ENCODE measurements at places on chromosomes 6 and 20.
A peak's percentile ranks its signal among the peaks of the same experiment; 100 is the strongest.

- DNase-seq: peak; percentile 8
Observed at GRCh38 chr20:59598625-59599310, 5.6 kb upstream of the PHACTR3 start.

DNA sequence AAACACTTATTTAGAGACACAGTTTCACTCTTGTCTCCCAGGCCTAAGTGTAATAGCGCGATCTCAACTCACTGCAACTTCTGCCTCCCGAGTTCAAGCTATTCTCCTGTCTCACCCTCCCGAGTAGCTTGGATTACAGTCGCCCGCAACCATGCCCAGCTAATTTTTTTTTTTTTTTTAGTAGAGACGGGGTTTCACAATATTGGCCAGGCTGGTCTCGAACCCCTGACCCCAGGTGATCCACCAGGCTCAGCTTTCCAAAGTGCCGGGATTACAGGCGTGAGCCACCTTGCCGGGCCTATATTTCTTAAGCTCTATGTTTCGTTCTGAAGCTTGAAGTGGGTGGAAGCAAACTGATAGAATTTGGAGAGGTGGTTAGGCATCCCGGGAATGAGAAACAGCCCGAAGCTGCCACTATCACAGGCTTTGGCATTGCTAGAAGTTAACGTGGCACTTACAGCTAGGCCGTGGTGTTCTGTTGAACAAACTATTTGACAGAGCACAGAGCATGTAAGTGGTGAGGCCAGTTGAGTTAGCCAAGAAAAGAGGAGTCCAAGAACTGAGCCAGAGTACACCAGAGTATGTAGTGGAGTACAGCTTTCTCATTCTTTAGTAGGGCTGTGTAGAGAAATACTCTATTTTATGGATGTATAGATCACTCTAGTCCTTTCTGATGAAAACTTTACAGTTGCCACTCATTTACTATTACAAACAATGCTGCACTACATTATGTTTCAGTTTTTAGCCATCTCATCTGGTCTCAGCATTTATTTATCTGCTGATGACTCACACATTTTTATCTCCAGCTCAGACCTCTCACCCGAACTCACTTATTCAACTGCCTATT lies 62.0 kb upstream of the HFE start:
- DNase-seq: no peak

DNA sequence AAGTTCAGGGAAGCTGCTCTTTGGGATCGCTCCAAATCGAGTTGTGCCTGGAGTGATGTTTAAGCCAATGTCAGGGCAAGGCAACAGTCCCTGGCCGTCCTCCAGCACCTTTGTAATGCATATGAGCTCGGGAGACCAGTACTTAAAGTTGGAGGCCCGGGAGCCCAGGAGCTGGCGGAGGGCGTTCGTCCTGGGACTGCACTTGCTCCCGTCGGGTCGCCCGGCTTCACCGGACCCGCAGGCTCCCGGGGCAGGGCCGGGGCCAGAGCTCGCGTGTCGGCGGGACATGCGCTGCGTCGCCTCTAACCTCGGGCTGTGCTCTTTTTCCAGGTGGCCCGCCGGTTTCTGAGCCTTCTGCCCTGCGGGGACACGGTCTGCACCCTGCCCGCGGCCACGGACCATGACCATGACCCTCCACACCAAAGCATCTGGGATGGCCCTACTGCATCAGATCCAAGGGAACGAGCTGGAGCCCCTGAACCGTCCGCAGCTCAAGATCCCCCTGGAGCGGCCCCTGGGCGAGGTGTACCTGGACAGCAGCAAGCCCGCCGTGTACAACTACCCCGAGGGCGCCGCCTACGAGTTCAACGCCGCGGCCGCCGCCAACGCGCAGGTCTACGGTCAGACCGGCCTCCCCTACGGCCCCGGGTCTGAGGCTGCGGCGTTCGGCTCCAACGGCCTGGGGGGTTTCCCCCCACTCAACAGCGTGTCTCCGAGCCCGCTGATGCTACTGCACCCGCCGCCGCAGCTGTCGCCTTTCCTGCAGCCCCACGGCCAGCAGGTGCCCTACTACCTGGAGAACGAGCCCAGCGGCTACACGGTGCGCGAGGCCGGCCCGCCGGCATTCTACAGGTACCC lies at the start of gene ESR1:
Gene ESR1 (plus strand): TSS at position 170 of the 858 bp plus-strand sequence. CDS start 231 bp downstream, at position 401.
- DNase-seq: peak; percentile 3

DNA sequence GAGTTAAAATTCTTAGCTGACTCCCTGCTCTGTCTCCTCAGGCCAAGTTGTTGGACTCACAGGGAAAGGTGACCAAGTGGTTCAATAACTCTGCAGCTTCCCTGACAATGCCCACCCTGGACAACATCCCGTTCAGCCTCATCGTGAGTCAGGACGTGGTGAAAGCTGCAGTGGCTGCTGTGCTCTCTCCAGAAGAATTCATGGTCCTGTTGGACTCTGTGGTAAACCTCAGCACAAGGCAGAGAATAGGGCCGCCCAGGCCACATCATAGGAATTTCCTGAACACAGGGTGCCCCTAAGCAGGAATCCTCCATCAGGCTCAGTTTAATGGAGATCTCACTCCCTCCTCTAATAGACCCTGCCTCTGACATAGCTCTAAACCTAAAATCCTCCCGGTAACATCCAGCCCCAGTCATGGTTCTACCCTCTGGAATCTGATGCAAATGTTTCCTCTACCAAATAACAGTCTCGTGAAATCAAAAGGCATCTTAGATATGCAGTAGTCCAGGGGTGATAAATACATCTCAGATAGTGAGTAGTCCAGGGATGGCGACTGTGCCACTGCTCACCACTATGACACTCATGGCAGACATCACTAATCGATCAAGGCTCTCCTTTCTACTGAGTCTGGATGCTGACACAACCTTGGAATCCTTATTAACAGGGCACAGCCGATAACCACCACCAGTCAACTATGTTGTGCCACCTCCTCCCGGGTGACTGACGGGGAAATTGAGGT lies 18.3 kb downstream of the BPIFB1 start:
- DNase-seq: no peak

- no peak for DNase-seq
Observed at GRCh38 chr20:25117990-25118389, 36.0 kb upstream of the VSX1 start.

DNA sequence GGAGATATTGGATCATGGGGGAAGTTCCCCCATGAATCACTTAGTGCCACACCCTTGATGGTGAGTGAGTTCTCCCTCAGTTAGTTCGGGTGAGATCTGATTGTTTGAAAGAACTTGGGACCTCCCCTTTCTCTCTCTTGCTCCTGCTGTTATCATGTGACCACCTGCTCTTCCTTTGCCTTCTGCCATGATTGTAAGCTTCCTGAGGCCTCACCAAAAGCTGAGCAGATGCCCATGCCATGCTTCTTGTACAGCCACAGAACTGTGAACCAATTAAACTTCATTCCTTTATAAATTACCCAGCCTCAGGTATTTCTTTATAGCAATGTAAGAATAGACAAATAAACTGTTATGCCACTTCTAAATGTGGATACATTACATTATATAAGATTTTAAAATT lies 686.7 kb upstream of the MARCKS start:
- DNase-seq: no peak

DNA sequence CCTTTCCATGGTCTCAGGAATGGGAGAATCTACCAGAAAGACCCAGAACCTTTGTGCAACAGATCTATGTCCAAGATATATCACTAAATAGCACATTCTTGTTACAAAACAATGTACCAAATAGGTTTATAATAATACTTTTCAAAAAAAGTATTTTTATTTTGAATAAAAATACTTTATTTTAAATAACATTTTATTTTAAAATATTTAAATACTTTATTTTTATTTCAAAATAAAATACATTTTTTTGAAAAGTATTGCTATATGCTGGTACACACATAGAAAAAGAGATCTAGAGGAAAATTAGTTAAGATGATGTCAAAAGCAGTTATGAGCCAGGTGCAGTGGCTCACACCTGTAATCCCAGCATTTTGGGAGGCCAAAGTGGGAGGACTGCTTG lies 16.8 kb upstream of the RALY start:
- DNase-seq: no peak

DNA sequence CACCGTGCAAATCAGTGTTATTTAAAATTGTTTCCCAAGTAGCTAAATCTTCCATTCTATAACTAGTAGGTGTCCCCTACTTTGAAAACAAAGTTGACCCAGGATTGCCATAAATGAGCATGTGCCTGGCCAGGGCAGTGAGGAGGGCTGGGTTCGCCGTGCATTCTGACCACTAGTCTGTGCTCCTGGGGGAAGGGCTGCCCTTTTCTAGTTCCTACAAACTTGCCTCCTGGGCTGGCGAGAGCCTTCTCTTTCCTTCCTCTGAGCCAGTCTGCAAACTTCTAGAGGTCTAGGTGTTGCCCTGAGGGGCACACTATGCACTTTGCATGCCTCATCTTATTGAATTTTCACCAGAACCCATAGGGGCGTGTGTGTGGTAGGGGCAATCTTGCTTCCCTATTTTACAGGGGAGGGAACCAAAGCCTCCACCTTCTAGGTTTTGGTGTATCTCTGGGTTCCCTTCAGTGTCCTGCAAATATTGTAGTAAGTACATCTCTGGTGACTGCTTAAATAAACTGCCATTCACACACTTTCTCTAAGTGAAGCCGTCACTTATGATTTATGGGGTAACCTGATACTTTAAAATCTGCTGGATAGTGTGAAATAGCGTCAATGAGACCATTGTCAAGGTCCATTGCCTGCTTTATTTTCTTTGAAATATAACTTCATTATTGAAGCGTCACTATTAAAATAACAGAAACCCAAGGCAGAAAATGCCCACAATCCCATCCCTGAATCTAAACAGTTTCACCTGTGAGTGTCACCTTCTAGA lies 42.2 kb downstream of the CDH26 start:
- no peak for DNase-seq

GRCh38 chr6:105886814-105887544 lies 199.2 kb upstream of the PRDM1 start:
- DNase-seq: no peak

GRCh38 chr20:50020288-50020687 lies 37.5 kb downstream of the SNAI1 start:
- no peak for DNase-seq

- no peak for DNase-seq
Observed at GRCh38 chr20:59268870-59269269, 31.5 kb upstream of the EDN3 start.

DNA sequence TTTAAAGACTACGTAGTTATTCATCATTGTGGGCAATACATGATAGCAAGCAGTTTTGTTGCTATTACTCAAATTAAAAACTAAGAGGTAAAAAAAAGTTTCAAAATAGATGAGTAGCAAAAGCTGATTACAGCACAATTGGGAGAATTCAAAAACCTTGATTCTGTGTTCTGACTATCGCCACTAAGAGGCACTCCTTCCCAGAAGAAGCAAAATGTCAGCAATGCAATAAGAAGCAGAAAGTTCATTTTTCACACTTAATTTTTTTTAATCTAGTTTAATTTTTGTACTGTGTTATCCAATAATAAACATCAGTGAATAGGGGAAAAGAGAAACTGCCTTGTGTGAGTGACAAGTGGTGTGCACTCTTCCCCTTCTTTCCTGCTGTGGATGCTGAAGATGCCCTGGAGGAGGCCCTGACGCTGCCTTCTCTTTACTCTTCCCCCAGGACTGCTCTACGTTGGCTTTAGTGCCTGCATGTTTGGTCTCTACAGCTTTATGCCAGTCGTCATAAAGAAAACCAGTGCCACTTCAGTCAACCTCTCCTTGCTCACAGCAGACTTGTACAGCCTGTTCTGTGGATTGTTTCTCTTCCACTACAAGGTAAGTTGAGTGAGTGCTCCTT lies 263.2 kb upstream of the PLN start:
- DNase-seq: no peak

- no peak for DNase-seq
Observed at GRCh38 chr6:159260208-159260607, 91.0 kb downstream of the FNDC1 start.

- no peak for DNase-seq
Observed at GRCh38 chr6:7904654-7905319, 5.8 kb downstream of the TXNDC5 start.

DNA sequence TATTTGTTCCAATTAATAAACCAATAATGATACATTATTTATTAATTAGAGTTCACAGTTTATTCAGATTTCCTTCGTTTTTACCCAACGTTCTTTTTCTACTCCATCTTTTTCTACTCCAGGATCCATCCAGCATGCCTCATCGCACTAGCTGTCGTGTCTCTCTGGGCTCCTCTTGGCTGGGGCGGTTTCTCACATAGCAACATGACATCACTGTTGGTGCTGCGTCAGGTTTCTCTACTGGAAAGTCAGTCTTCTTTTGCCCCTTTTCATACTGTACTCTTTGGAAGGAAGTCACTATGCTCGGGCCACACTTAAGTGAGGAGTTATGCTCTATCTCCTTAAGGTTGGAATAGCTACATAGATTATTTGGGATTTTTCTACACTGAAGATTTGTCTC lies 13.7 kb upstream of the SOX12 start:
- no peak for DNase-seq
